ENCODE measurements at places on chromosomes 12 and 14.

- DNase-seq, result no peak
Observed at GRCh38 chr14:64005822-64006221, 153.0 kb downstream of the SYNE2 start.

GRCh38 chr14:88933191-88933590 is 108.7 kb downstream of the TTC8 start:
- DNase-seq, result peak; percentile 14

GRCh38 chr12:77078231-77078630 is 12.9 kb upstream of the E2F7 start:
- DNase-seq, result no peak

DNA sequence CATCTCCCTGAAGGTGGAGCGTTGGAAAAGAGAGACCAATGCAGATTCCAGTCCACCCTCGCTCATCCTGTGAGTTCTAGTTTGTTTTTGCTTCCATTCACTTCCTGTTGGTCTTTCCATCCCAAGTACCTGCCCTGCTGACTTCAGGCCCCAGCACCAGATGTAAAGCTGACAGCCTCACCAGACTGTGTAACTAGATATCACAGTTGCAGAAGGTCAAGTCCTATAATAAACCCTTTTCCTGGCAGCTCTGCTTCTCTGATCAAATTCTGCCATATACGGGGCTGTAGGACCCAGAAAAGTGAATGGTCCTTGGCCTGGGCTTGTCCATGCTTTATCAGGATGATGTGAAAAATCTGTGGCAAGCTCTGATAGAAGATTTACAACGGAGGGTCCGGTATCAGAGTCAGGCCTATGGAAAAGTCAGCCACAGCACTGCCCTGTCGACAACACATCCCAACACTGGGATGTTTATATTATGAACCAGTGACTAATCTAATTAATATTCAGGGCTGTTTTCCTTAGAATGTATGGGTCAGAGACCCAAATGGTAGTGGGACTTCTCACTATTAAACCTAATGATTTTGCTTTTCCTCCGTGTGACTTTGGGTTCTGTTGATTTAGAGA is 42.1 kb downstream of the CCDC175 start:
- DNase-seq, result no peak

DNA sequence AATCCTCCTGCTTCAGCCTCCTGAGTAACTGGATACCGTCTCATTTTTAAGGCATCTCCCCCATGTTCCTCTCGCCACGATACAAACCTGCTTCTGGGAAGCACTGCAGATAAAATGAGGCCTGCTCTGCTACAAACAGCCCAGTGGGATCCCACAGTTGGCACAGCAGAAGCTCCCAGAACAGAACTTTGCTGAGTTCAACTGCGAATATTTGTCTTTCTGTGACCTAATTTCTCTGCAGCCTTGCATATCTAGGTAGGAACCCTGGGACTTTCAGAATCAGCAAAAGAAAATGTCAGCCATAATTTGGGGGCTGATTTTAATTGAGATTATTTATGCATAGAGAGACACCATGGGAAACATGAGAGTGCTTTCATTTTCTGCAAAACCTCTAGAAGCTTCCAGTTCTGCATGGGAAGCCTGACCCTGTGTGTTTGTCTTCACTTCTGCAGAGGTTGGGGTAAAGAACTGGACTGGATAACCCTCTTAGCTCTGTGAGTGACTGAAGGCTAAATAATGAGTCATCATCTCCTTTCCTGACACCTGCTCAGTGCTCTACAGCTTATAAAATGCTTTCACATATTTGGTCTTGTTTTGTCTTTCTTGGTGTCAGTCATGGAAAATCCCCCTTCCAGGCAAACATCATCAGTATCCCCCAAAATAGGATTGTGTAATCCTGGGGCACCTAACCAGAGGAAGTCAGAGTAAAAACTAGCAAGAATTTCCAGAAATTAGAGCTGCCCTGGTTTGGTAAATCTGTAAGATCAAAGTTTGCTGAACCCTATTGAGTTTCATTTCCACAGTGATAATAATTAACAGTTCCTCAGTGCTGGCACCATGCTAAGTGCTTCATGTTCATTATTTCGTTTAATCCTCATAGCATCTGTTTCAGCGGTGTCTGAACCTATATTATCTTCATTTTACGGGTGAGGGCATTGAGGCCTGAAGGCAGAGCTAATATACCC is 185.8 kb downstream of the SLC15A4 start:
- DNase-seq, result no peak

DNA sequence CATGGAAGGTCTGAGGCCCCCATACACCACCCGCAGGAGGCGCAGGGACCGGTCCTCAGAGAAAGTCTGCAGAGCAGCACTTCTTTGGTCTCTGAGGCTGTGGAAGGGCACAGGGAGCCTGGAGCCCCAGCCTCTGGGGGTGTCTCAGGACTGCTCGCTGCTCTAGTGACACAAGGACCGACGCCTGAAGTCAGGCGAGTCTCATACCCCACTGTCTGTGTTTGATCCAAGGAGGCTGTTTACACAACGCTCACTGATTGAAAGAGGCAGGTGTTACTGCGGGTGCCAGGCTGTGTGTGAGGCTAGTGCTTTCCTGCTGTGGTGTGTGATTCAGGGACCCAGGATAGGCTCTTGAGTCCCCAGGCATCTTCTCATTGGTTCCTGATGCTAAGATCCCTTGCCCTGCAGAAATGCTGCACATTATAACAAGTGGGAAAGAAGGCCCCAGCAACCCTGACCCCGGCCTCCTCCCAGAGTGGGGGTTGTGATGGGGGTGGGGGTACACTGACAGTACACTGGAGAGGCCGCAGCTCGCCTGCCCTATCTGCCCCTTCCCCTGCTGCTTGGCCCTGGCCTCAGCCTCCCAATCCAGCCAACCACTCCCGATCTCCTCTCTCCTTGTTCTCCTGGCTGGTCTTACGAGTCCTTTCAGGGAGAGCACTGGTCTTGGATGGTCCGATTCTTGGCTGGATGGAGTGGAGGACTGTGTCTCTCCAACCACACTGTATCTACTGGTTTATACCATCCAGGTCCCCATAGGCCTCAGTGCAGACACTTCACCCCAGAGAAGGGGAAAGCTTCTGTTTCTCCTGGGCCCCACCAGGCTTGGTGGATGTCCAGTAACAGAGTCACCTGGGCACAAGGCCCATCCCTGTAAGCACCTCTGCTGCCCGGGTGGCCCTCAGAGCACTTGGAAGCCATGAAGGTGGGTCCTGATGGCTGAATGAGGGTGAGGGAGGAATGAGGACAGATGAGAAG is 6.6 kb downstream of the CACNA2D4 start:
- DNase-seq, result peak; percentile 92

GRCh38 chr14:99511421-99512109 is 30.4 kb downstream of the CCNK start:
- DNase-seq, result no peak

DNA sequence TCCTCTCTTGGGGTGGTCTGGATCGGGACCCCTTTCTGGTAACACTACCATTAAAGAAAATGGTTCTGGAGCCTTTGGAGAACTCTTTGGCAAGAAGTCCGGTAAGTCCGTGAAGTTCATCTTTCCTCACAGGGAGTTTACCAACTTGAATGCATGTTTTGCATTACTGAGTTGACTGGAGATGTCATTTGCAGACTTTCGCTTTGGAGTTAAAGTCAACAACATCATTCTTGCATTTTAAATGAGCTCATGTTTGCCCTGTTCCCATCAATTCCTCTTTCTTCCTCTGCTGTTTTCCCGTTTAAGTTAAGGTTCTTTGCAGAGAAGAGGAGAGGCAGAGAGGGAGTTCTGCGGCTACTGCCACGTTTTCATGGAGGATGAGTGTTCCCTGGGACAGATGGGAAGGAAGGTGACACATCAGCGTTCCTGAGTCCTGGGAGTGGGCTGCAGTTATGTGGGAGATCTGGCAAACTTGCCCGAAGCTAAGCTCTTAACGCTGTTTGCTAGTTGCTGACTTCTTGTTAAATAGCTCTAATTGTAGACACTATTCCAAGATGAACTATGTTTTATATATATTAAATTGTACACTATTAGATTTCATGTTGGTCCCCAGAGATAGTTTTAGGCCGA is 18.8 kb upstream of the PRICKLE1 start:
- no peak for DNase-seq

GRCh38 chr12:109678719-109679118 is 34.9 kb upstream of the FAM222A start:
- no peak for DNase-seq

DNA sequence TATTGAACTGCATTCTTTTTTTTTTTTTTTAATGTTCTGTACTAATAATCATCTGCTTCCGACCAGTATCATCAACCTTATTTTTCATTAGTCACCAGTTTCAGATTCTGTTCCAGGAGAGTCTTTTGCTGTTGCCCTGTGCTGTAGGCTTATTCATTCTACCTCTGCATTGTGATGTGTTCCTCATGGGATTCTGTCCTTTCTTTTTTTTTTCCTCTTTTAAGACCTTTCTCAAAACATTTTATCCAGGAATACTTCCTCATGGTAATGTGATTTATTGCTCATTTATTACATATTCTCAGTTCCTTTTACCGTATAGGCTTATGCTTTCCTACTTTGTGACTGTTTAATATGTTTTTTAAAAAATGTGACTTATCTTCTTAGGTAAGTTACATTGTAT is 4.8 kb downstream of the NDUFA9 start:
- no peak for DNase-seq

- no peak for DNase-seq
Observed at GRCh38 chr12:111386885-111387284, 18.0 kb upstream of the PHETA1 start.

DNA sequence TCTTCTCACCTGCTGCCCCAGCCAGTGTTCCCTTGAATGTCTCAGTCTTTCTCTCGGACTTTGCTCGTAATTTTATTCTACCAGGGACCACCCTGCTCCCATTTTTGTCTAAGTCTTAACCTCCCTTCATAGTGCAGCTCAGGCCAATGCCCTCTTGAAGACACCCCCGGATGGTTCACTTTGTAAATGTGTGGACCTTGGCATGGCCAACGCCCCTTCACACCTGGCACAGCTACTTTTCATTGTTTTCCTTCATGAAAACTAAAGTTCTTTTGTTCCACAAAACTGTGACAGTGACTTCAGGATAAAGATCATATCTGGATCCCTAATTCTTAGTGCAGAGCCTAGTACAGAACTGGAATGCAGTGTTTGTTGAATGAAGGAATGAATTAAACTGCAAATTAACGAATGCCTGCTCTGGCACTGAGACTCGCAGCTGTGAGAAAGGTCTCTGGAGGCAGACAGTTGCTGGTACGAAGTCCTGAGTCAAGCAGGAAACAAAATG is 3.5 kb upstream of the RNASE4 start:
- no peak for DNase-seq

DNA sequence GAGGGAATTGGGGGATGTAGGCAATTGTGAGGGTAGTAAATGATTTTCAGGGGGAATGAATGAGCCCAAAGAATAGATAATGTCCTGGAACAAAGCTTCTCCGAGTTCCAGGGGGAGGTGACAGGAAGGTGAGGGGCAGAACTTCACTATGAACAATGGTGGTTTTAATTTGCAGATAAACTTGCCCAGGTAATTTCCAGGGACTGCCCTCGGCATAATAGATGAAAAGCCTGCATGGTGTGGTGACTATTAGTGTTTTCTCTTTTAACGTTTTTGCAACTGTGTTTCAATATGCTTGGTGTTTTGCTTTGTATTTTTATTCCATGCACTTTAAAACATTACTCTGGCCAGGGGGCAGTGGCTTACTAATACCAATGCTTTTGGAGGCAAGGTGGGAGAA is 325.2 kb upstream of the RGS6 start:
- no peak for DNase-seq

DNA sequence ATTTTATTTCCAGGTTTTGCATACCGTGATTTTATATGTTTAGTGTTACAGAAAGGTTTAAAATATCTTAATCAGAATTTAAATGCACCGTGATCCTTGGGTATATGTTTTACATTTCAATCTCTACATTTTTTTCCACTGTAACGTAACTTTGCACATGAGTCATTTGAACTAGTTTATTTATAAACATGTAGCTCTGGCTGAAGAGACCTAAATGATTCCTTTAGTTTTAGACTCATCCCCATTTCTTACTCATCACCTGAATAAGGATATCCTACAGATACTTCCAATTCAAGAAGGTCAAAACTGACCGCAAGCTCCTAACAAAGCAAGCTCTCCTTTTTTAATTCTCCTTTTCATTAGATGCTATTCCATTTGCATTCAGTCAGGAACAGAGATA is 42.7 kb upstream of the SLC6A15 start:
- no peak for DNase-seq

GRCh38 chr12:44509471-44509870 is 366.6 kb downstream of the NELL2 start:
- no peak for DNase-seq

GRCh38 chr12:114649585-114649984 is 34.4 kb downstream of the TBX3 start:
- DNase-seq, result no peak

DNA sequence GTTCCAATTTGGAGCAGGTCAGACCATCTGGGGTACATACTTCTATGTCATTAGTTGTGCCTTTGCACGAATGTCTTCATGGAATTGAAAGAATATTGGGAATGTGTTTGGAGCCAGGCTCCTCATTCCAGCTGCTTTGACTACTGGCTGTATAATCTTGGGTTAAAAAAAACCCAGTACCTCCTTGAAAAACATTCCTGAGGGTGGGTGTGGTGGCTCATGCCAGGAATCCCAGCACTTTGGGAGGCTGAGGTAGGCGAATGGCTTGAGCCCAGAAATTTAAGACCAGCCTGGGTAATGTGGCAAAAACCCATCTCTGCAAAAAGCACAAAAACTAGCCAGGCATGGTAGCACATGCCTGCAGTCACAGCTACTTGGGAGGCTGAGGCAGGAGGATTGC is 125.6 kb downstream of the TTC8 start:
- DNase-seq, result no peak
